ENCODE measurements at places on chromosomes 12 and 14.
A peak's percentile ranks its signal among the peaks of the same experiment; 100 is the strongest.

DNA sequence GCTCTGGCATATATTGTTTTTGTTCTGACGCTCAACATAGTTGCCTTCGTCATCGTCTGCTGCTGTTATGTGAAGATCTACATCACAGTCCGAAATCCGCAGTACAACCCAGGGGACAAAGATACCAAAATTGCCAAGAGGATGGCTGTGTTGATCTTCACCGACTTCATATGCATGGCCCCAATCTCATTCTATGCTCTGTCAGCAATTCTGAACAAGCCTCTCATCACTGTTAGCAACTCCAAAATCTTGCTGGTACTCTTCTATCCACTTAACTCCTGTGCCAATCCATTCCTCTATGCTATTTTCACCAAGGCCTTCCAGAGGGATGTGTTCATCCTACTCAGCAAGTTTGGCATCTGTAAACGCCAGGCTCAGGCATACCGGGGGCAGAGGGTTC lies 77.0 kb downstream of the GTF2A1 start:
- DNase-seq, result no peak

- DNase-seq, result no peak
Measured at GRCh38 chr12:52127683-52128450, 48.4 kb downstream of the SMIM41 start.

- no peak for DNase-seq
Measured at GRCh38 chr14:101982621-101983020, 18.2 kb downstream of the DYNC1H1 start.

GRCh38 chr14:89794096-89794495 lies 160.4 kb downstream of the EFCAB11 start:
- no peak for DNase-seq

DNA sequence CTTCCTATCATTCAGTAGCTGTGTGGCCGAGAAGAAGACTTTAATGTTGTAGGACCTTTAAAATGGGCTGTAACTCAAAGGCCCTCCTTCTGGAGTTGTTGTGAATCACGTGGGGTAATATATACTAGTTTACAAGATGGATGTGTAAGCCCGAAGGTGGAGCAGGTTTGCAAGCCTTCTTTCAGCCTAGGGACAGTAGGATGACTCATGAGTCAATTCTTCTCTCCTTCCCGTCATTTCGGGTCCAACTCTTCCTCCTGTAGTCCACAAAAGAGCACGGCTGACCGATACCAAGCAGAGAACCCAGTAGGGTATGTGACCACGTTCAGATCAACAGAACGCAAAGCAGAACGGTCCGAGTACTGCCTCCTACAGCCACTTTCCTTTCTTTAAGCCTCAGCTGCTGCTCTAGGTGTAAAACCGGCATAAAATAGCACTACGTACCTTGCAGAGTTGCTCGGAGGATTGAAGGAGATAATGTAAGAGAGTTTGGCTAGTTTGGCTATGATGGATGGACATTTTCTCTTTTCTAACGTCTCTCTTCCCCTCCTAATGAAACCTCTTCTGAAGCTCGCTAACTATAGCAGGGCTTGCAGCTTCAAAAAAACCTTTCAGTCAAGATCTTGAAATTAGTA lies 1.3 kb upstream of the RASSF3 start:
- DNase-seq, result peak; percentile 55

DNA sequence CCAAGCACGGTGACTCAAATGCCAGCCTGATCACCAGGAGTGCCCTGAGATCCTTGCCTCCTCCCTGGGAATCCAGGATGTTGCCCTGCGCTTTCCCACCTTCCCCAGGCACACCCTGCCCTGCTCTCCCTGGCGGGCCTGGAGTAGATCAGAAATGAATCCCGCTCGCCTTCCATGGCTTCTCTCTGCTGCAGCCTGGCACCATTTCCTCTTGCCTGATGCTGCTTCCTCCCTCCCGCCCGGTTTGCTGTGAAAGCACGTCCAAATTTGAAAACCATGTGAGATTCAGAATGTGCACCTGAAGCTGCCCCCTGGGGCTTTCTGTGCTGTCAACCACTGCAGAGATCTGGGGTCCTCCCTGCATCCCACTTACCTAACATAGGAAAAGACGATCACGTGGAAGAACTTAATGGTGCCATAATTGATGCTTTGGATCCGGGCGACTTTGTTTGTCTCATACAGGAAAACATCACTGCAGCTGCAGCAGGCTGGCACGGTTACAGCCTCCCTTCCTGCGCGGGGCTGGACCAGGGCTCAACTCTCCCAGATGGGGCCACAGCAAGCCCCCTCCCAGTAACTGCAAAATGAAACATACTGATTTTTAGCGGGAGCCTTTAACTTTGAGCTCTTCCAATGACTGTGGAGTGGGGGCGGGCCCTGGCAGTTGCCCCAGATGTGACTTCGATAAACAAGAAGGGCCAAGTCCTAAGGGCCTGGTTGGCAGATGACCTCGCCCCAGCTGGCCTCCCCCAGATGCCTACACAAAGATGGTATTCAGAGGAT lies 24.9 kb upstream of the C12orf76 start:
- DNase-seq, result peak; percentile 59

GRCh38 chr14:36295642-36296627 lies 24.5 kb downstream of the MBIP start:
- no peak for DNase-seq

DNA sequence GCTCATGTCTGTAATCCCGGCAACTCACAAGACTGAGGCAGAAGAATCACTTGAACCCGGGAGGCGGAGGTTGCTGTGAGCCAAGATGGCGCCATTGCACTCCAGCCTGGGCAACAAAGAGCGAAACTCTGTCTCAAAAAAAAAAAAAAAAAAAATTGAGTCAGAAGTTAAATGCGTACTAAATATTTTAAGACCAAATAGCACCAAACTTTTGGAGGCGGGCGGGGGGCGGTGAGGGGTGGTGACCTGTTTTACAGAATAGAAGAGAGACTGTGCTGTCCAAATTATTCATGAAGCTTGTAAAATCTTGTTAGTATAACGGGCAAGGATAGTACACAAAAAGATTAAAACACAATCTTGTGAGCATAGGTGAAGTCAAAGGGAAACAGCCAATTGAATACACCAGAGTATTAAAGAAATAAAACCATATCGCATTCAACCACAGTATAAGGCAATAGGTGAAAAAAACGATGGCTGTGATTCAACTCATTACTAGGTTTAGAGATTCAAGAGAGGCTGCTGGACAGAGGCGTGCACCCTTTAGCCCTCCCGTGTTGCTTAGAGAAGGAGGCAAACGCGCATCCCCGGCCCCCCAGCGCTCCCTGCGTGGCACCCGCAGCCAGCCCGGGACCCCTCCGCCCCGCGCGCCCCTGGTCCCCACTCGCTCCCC lies 571 bp downstream of the ZNF891 start:
- peak; percentile 24 for DNase-seq

GRCh38 chr14:51239813-51240803 lies at the start of gene TMX1:
Gene TMX1 (plus strand): TSS chr14:51240247. CDS start chr14:51240293, 46 bp downstream.
- DNase-seq, result peak; percentile 92

- DNase-seq, result no peak
Measured at GRCh38 chr14:99067141-99067920, 204.7 kb downstream of the BCL11B start.

- no peak for DNase-seq
Measured at GRCh38 chr14:68307790-68308168, 485.1 kb downstream of the ZFP36L1 start.

GRCh38 chr12:56978397-56979138 lies 21.2 kb upstream of the RDH16 start:
- DNase-seq, result no peak

DNA sequence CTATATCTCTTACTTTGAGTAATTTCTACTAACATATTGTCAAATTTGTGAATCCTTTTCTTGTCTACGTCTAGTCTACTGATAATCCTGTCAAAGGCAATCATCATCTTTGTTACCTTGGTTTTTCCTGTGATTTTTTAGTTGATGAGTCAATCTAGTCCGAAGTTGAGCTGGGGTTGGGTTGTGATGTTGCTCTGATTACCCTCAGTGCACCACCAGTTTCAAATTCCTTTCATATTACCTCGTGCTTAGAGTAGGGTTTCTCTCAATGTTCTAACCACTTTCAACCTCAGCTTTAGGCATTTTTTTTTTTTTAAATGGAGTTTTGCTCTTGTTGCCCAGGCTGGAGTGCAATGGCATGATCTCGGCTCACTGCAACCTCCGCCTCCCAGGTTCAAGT lies 186.8 kb downstream of the BTG1 start:
- no peak for DNase-seq

DNA sequence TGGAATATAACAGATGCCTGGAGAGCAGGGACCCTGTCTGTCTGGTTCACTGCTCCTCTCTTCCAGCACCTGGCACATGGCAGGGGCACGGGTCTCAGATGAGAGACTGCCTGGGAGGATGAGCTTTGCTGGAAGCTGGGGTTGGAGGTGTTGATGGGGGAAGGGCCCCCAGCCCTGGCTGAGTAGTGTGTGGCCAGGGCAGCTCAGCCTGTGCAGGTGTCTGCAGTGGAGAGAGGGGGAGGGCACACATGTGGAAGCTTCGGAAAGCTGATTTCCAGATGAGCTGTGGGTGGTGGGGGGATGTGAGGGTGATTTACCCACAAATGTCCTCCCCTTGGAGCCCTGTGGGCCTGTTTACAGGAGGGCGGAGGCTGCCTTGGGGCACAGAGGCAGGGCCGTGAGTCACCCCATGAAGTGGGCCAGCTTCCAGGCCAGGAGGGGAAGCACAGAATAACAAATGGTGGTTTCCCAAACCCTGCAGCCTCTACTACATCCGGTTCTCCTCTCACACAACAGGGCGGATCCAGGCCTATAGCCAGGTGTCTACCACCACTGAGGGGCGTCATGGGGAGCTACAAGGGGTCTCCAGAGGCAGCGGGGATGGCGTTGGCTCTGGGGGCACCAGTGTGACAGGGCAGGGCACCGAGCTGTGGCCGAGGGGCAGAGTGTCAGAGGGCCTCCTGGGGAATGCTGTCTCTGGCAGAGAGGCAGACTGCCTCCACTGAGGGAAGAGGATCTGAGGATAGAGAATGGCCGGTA lies 11.0 kb downstream of the KRT7 start:
- DNase-seq, result peak; percentile 80

DNA sequence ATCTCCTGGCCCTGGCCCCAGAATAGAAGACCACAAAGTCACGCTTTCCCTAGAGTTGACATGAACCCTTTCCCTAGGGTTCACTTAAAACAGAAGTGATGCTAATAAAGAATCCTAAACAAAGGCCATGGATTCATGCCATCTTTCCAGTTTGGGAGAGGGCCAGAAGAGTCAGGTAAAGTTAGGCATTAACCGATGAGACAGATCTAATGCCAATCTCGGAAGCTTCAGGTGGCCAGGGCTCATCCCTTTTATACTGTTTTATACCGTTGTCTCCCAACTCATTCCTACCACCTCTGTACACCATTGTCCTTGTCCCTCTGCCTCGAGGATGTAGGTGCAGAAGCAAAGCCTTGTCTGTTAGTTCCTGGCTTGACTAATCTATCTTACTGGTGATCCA lies 22.8 kb upstream of the ACTR10 start:
- DNase-seq, result no peak

- no peak for DNase-seq
Measured at GRCh38 chr14:19754172-19754571, 10.8 kb downstream of the OR4Q3 start.

GRCh38 chr12:109521831-109522230 lies 44.4 kb downstream of the UBE3B start:
- no peak for DNase-seq

DNA sequence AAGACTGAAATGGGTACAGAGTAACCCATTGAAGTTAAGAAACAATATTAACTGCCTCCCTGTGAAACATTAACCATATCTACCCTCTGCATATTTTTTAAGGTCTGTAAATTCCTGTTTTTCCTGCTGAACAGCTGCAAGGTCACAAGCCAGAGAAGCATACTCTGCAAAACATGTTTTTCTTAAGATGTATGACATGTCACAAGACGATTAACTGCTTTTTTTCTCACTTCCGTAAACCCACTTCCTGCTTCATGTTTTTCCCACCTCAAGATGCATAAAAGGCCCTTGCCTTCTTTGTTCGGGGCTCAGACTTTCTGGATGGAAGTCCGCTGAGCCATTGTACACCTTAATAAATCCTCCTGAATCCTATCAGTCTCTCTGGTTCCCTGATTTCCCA lies 504.7 kb upstream of the MIS18BP1 start:
- no peak for DNase-seq
